CD8-positive, alpha-beta memory T cell (primary cell): ENCODE measurements at places on chromosomes 4 and X.

- no peak for DNase-seq
Measured at GRCh38 chrX:153416781-153417450, 5.6 kb downstream of the ZFP92 start.

DNA sequence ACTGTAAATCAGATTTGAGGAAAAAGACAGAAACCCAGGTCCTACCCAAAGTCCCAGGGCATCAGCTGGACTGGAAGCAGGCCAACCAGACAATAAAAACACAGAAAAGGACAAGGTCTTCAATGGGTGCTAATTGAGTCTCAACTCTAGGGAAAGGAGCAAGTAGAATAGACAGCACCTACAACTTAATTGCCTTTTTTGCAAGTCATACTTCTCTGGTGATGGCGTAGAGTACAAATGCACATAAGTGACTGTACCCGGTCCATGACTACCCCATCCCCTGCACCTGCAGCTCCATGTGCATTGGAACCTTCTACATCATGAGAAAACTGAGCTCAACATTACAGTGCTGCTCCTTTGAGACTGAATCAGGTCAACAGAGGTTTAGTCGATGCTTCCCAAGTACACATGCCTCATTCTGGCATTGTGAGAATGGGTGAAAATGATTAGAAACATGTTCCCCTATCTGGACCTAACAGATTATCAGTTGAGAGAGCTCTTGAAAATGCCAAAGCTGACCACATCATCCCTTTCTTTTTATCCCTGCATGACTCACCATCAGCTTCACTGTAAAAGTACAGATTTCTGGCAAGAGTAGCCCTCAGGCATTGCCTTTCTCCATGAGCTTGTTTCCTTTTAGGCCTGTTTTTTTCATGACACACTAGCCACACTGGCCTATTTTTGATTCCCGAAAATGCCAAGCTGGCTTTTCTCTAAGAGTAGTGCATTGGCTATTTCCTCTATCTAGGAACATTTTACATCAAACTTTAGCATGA is 298.3 kb downstream of the HS3ST1 start:
- no peak for DNase-seq

GRCh38 chrX:144335402-144335801 is 451.5 kb downstream of the UBE2NL start:
- no peak for DNase-seq

DNA sequence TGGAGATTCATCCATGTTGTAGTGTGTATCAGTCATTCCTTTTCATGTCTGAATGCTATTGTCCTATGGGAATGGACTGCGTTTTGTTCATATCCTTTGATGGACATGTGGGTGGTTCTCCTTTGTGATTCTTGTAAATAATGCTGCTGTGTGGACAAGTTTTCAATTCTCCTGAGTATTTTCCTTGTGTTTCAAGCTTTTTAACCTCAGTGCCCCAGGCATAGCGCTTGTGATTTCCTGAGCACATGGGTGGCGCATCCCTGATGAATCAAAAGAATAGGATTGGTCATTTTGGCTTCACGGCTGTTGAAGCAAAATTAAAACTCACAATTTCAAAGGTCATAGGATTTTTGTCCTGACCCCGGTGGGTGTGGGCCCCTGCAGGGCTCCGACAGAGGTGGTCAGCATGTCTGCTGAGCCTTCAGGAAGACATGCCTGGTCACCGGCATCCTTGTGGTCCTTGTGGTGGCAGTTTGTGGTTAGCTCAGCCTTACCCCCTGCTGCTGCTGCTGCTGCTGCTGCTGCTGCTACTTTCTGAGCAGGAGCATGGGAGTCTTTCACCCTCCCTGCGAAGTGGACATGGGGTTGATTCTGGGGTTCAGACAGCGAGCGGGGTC is 30.0 kb downstream of the SHROOM2 start:
- DNase-seq = no peak

- DNase-seq = no peak
Measured at GRCh38 chr4:166087569-166087968, 214.5 kb downstream of the TLL1 start.

GRCh38 chr4:113593400-113594230 is 167.9 kb downstream of the CAMK2D start:
- no peak for DNase-seq

GRCh38 chr4:111283066-111283677 is 660.3 kb upstream of the PITX2 start:
- no peak for DNase-seq

DNA sequence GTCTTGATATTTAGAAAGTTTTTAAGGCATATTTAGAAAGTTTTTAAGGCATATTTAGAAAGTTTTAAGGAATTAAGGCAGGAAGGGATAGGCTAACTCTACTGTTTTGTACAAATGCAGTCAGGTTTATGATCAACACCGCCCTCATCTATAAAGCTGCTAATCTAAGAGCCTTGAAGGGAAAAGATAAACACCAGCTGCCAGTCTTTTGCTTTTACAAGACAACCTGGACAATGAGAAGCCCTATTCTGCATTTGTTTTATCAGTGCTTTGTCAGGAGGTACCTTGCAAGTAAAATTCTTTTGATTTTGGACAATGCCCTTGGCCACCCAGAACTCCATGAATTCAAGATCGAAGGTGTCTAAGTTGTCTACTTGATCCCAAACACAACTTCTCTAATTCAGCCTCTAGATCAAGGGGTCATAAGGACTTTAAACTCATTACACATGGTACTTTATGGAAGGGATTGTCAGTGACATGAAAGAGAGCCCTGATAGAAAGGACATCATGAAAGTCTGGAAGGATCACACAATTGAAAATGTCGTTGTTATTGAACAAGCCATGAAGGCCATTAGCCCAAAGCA is 39.8 kb downstream of the IL15 start:
- DNase-seq = no peak

DNA sequence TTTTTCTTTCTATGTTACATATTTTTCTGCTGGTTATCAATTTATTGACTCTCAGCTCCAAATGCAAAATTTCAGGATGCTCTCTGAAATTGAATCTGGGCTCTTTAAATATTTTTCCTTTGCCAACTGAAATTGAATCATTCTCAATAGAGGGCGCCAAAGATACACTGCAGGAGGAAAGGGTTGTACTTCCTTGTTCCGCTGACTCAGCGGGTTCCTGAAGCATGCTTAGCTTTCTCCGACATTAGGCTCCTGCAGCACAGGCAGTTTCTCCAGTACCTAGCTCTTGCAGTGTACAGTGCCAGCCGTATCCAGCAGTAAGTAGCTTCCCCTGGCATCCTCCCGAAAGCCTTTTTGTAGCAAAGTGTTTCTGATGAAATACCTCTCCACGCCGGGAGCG is 28.8 kb upstream of the CFAP47 start:
- no peak for DNase-seq

GRCh38 chr4:54027311-54027710 is 37.1 kb downstream of the CHIC2 start:
- no peak for DNase-seq
